ENCODE measurements at places on chromosomes 6 and 20.

- no peak for DNase-seq
These were observed 110.4 kb upstream of the ARMC2 start for GRCh38 chr6:108737594-108738546.

- DNase-seq, result no peak
These were observed 20.5 kb upstream of the DSN1 start for GRCh38 chr20:36794116-36794474.

DNA sequence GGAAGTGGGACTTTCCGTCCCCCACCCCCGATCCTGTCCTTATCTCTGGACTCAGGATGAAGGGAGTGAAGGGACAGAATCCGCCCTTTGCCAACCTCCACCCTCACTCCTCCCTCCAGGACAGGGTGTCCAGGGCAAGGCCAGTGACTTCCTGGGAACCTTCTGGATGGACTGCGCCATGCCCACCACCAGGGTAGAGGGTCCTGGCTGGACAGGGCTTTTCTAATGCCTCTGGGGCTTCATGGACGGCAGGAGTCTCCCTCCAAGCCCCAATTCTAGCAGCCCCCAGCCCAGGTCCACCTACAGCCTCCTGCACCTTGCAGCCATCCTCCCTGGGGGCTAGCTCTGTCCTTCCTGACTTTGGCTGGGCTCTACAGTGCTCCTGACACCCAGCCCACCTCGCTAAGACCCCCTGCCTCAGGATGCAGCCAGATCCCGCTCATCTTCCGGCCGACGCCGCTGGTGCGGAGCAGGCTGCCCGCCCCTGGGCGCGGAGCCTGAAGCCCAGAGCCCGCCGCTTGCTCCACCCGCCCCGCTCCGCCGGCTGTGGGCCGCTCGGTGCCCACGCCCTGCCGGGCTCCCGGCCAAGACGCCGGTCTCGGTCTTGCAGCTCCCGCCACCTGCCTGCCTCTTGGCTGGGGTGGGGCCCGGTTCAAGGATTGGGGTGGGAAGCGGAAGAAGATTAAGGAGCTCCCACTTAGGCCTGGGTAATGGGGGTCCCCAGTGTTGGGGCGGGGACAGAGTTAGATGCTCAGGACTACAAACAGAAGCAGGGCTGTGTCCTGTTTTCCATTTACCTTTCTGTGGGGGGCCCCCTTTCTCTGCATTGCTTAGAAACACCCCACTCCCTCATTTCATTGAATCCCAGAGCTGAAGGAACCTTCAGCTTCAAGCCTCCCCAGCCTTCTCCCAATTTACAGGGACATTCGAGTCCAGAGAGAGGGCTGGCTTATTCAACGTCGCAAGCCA is 72.8 kb downstream of the MDGA1 start:
- no peak for DNase-seq

GRCh38 chr6:2149361-2150006 is 95.9 kb downstream of the GMDS start:
- no peak for DNase-seq

DNA sequence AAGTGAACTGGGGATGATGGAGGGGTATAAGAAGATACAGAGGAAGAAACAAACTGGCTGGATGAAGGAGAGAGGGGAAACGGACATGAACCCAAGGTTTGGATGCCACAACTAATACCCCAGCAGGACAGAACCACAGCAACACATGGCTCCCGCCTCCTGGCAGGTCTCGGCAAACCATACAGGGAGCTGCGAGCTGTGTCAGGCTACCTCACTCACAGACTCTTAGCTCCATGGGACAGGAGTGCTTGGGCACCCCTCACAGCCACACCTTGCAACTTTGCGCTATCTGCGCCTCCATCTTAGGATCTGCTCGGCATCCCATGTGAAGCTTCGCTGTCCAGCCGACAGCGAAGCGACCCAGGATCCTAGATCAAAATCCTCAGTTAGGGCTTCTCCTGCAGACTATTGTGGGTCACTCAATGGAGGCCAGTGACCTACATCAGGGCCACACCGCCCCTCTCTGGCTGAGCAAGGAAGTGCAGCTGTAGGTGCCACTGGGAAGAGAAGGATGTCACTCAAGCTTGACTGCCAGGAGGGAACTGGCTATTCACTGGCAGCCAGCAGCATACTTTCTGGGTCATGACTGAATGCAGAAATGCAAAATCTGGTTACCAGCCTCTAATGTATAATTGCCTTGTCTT is 174.4 kb upstream of the RIN2 start:
- DNase-seq, result peak; percentile 45

- no peak for DNase-seq
These were observed 3.9 kb upstream of the MRGBP start for GRCh38 chr20:62792182-62792939.

DNA sequence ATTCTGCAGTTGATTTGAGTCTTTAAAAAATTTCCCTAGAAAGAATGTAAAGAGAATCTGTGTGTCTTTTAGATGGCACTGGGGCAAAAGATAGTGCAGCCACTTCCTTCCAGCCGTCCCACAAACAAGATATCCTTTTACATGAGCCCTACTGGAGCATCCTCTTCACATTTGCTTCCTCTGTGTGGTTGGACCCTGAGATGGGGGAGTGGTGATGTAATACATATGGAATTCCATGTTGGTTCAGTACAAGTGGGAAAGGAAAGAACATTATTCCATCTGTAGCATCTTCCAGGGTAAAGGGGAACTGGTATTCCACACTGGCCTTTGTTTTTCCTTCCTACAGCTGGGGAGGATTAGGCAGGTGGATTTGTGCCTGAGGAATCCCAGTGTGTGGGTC is 78.9 kb upstream of the ISM1 start:
- DNase-seq, result no peak

GRCh38 chr6:1598886-1599285 is 10.8 kb upstream of the FOXC1 start:
- DNase-seq, result no peak

DNA sequence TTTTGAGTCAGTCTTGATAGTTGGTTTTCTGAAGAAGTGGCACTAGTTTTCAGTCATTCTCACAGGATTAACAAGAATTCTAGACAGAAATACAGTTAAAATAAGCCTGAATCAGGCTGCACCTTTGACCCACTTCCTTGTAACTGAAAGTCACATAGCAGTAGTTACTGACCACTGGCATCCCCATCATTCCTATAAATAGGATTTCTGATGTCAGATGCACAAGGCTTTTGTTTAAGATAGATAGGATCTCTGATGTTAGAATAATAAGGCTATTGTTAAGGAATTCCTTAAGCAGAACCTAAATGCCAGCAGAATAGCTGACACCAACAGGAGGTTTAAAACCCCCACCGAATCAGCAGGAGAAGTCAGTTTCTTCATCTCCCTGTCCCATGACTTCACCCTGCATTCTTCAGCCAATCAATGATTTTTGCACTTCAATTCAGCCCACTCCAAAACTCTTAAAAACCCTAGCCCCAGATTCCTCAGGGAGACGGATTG is 30.6 kb upstream of the ZBTB24 start:
- DNase-seq, result no peak

DNA sequence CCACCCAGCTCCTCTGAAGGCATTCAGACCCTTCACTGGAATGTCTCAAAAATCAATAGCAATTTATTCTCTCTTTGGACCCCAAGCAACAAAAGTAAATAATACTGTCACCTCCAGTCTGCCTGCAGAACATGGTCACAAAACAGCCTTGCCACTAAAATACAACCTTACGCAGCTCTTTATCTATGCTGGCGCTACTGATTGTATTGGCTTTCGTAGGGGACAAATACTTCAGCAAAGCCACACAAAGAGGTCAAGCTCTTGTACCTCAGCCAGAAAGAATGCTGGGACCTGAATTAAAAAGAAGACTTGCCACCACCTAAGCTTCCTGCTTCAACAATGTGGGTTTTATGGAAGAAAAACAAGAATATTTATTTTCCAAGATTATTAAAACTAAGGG is 57.2 kb downstream of the PRKN start:
- DNase-seq, result no peak

GRCh38 chr6:3326184-3326971 is 67.6 kb downstream of the PSMG4 start:
- DNase-seq, result no peak

DNA sequence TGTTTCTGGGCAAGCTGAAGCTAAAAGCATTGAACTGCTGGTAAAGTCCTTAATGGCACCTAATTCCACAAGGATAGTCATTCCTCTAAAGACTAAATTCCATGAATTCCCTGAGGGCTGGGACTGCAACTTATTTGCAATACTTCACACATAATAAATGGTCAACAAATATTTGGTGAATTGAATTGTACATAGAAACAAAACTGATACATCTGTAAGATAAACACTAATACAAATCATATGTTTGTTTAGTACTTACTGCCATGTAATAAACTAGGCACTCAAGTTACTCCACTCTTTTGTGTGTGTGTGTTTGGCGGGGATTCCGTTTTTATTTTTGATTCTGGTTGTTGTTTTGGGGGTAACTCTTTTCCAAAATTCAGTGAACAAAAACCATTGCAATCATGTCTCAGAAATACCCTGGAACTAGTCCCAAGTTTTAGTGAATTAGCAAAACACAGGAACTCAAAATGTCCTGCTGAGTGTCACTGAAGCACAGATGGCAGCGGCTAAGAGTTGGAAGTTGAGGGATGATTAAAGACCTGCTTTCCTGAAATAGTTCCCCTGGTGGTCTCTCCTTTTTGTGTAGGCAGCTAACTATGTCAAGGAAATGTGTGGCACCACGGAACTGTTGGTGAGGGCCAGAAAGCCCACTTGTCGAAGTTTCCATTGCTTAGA is 74.8 kb upstream of the SNRPB2 start:
- DNase-seq, result no peak

DNA sequence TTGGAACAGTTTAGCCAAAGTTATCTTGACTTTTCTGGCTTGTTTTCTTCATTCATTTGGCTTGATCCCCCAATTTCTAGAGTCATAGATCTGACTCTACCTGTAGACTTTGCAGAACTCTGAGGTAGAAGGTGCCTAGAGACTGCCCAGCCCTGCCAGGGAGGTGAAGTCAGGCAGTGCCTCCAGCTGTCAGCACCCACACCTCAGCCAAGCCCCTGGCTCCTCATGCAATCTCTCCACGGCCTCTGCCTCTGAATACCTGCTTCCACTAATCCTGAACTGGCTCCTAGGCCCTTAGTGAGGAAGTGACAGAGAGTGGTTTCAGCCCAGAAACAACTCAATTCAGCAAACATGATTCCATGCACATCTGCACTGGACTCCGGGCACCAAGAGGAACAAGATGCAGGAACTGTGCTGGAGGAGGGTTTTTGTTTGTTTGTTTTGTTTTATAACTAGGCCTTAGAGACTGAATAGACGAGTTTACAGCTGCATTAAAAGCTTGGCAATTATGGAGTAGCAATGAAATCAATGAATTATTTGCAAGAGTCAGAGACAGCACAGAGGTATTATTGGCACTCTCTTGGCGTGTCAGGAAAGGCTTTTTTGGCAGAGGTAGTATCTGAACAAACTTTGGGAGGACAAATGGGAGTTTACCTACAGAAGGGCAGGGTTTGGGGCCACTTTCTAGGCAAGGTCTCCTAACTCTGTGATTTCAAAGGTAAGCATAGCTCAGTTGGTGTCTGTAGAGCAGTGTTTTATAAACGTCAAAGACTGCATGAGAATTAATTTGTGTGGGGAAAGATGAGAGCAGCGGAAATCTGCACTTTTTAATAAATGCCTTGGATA is 25.2 kb downstream of the TGM3 start:
- no peak for DNase-seq

GRCh38 chr6:47229255-47229654 is 80.5 kb downstream of the TNFRSF21 start:
- DNase-seq, result no peak

DNA sequence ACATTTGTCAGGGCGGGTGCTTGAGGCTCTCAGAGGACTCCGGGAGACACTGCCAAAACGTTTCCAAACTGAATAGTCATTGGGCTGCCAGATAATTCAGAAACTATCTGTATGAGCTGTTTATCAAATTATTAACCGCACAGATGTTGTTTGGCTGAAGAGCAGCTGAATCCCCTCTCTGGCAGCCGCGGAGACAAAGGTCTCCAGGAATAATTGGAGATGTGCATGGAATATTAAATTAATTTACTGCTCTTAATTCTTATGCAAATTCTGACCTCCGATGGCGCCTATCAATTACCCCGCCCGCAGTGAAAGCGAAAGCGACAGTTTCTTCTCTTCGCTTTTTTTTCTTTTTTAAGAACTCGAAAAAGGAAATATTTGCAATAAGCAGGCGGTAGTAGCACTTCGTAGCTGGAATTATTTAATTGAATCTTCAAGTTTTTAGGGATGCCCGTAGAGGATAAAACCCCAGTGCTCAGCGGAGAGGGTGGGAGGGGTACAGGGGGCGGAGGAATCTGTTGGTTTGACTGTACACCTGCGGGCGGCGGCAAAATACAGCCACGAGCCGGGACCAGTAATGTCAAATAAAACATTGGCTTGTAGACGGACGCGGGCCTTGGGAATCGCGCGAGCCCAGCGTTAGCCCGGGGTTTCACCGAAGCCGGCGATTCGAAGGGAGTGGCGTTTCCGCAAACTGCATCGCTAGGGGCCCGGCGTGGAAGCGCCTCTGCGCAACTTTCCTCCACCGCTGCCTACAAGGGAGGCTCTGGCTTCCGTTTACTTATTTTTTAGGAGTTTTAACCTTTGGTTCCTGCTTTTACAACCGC is 6.2 kb downstream of the LINC00237 start:
- DNase-seq, result no peak

GRCh38 chr6:109424946-109425345 is 15.5 kb downstream of the PPIL6 start:
- DNase-seq, result no peak

DNA sequence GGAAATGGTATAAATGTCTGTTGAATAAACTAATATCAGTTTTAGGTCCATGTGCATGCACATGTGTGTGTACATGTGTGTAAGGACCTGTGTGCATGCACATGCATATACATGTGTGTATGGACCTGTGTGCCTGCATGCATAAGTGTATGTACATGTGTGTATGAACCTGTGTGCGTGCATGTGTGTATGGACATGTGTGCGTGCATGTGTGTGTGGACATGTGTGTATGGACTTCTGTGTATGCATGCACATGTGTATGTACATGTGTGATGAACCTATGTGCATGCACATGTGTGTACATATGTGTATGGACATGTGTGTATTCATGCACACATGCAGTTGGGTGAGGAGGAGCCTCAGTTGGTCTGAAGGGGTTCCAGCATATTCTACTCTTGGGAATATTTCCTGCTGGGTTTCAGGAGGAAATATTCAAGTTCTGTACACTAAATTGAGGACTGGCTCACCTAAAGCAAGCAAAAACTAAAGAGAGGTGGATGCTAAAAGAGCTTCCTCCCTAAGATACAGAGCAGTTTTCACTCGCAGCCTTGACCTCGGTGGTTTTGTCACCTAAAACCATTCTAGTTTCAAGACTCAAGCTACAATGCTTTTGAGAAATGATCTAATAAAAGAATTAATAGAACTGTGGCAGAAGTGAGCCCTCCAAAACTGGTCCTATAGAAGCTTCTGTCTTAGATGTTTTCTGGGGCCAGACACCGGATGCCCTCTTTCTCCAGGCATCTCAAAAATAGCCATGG is 742.8 kb downstream of the MAFB start:
- no peak for DNase-seq

DNA sequence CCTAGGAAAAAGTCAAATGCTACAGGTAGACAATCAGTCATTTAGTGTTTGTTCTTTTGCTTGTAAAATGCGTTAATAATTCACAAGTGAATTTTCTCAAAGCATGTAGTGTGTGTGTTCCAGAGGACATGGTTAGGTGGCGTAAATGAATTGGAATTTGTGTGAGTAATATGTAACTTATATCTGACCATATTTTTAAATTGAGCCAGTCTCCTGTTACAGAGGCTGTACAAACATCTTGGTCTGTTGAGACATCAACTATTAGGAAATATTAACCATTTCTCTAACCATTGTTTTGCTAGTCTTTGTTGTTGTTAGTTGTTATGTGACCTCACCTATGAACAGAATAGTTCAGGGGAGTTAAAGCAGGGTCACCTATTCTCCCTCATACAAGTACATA is 22.7 kb downstream of the MCM8 start:
- no peak for DNase-seq

- peak; percentile 37 for DNase-seq
These were observed 8.3 kb downstream of the B4GALT5 start for GRCh38 chr20:49705358-49705757.

Measured in GM12892 (cell line).